NCI-H2171 treated with DMSO at 0.1 percent for 48 hours (cell line): ENCODE measurements at places on chromosomes 7 and 10.

GRCh38 chr10:32263300-32263699 lies 83.7 kb downstream of the EPC1 start:
- no peak for DNase-seq

GRCh38 chr10:5529702-5530411 lies 5.1 kb downstream of the CALML3 start:
- no peak for DNase-seq

DNA sequence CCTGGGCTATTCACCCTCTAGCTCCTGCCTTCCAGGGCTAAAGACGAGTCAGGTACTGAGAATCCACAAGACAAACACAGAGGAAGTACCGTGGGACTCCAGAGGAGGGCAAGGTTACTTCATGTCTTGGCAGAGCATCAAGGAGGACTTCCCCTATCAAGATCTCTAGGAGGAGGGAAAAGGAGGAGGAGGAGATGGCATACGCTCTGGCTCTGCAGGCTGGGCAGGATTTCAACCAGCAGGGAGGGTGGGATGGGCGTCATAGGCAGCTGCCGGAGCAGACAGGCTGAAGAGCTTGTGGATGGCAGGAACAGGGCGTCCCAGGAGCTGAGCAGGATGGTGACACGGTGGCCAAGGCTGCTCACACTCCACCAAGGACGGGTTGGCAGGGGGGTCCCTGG lies 21.3 kb downstream of the MDH2 start:
- DNase-seq: peak; percentile 45

DNA sequence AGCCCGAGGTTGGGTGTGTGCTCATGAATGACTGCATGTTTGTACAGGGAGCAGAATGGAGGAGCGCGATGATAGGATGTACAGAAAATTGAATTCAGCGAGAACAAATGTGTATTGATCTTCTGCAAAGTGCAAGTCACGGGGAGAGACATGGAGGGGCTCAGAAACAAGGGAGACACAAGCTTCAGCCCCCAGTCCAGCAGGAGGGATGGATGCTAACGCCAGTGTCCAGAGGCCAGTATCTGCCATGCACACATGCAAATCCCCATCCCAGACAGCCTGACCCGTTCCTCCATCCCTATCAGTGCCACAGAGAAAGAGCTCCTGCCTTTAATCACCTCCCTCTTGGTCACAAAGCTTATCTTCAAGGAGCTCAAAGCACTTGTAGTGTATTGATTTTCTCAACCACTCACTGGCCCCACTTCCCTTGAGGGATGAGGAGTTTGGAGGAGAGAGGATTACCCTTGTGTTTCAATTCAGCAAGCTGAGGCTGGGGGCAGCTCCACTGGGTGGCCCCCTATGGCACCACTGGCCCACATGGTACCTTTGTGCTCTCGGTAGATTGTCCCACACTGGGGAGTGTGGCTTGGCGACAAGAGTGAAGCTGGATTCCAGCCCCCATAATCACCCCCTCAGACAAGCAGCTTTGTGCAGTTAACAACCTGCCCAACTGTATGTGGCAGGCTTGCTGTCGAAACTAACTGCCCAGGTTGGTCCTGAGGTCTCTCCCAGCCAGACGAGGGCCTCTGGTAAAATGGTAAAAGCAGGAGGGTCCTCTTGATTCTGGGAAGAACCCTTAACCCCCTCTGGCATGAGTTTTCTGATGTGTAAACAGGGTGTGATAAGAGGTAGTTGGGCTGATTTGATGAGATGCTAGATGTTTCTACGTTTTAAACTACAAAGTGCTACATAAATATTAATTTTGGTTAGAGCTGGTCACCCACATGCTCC lies 151.6 kb upstream of the UNC5B start:
- DNase-seq: no peak

DNA sequence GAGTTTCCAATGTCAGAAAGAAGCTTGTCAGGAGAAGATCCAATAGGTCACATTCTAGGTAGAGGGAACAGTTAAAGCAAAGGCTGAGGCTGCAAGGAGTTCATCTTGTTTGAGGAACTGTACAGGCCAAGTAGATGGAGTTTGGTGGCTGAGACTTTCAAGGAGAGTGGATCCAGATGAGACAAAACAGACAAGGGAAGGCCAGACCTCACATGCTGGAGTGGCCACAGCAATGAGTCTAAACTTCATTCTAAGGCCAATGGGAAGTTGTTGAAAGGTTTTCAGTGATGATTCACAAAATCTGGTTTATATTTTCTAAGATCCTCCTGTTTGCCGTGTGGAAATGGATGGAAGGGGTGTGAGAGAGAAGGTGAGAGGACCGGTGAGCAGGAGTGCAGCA lies 40.0 kb downstream of the EPDR1 start:
- no peak for DNase-seq

GRCh38 chr10:99695761-99696160 lies 36.2 kb downstream of the COX15 start:
- no peak for DNase-seq

- no peak for DNase-seq
These were observed 155.7 kb downstream of the MGMT start for GRCh38 chr10:129622736-129623135.

DNA sequence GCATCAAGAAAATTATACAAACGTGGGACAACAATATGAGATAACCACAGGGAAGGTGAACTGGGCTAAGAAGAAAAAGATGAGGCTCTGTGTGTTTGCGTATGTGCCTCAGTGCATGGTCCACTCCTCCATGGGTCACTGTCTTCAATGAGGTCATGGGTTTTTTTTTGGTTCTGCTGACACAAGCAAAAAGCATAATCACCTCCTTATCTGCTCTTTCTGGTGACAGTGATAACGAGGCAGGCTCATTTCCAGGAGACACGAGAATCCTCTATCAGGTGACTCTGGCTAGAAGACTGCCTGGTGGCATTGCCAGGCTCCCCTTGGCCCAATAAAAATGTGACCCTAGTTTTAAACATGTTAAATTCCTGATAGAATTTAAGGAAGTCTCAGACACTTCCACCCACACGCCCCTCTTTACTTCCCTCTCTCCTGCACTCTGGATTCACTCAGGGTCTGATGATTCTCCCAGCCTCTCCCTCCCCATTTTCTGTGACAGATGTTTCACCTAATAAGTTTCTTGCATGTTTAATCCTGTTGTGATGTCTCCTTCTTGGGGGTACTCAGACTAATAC lies 35.3 kb upstream of the CDCA7L start:
- DNase-seq: no peak

DNA sequence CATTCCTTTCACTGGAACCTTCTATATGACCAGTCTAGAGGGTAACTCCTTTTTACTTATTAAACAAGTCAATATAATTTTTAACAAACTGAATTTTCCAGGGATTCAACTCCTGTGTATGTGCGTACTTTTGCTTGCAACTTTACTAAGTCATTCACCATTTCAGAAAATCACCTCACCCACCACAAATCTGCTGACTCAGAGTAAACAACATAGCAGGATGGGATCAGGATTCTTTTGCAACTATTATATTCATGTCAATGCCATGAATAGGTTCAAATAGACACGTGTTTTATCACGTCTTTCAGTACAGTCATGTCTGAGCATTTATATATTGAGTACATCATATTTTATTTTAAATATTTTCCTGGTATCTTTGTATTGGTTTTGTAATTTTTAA lies 14.5 kb downstream of the CTTNBP2 start:
- DNase-seq: no peak

DNA sequence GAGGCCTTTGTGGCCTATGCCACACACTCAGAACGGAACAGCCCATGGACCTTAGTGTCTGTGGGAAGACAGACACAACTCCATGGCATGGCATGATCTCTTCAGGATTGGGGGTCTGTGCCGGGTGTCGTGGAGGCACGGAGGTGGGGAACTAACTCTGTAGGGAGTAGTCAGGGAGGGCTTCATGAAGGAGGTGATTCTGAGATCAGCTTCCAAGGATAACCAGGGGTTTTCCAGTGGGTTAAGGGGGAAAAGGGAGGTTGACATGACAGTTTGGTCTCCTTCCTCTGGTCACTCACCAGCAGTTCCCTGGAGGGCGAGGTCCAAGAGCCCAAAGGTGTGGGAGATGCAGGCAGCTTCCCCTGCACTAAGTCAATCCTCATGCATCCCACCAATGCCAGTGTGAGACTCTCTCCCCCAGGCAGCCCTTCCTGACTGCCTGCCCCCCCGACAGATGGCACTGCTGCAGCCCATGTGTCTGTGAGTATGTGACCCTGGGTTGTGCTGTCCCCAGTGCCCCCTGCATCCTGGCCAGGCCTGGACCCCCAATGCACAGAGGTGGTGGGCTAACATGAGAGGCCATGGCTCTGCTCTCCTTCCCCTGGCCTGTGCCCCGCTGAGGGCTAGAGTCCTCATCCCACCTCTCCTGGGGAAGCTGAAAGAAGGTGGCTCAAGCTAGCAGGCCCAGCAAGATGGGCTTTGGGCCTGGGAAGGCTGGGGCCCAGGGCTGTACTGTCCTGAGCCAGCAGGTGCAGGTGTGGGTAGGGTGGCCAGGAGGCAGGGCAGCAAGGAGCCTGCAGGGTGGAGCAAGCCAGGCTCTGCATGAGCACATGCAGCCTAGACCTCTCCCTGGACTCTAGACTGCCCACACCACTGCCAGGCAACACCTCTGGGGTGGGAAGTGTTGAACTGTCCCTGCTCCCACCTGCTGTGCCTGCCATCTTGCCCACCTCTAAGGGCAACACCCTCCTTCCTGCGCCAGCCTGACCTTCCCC lies 39.7 kb downstream of the RASGEF1A start:
- no peak for DNase-seq

DNA sequence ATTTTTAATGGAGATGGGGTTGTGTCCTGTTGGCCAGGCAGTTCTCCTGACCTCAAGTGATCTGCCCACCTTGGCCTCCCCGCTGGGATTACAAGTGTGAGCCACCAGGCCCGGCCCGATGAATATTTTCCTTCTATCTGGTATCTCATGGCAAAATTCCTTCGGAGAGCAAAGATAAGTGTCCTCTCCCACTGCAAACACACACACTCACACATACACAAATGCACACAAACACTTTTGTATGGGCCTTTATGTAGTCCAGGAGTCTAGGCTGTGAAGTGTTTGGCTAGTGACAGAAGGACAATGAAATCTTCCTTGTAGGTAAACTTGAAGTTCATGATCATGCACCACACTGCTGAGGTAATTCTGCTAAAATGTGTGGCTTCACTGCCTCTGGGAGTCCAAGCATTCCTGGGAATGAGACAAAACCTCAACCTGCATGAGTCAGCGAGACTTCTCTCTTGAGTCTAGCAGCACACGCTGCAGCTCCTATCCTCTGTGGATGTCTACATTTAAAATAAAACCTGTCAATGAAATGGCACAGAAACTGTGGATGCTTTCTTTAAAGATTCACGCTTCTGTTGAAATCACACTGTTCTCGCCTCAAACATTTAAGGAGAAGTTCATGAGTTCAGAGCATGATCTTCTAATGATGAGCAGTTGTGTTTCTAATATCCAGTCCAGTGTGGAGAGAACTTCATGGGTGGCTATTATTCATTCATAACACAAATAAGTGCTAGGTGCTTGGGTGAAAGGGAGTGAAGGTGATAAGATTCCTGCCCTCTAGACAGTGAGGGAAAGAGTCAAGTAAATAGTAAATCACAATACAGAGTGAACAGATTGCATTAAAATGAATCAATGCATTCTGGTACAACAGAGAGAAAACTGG lies 96.5 kb downstream of the NRP1 start:
- DNase-seq: no peak

DNA sequence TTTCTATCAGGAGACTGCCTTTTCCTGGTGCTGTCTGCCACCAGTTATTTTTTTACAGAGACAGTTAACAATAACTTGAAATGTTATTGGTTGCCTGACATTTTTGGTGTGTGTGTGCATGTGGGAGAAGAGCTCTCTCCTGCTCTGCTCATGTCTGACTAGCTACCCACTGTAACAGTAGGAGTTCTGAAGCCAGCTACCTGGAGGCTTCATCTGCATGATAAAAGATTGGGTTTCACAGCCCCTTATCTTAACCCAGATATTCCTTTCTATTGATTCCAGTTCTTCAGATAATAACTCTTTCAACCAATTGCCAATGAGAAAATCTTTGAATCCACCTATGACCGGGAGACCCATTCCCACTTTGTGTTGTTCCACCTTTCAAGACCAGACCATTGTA lies 237.4 kb upstream of the PPP1R3A start:
- no peak for DNase-seq

GRCh38 chr7:85130702-85131101 lies 56.2 kb downstream of the SEMA3D start:
- DNase-seq: no peak

- DNase-seq: peak; percentile 37
These were observed 842 bp downstream of the ZNF22 start for GRCh38 chr10:45001381-45002148.

DNA sequence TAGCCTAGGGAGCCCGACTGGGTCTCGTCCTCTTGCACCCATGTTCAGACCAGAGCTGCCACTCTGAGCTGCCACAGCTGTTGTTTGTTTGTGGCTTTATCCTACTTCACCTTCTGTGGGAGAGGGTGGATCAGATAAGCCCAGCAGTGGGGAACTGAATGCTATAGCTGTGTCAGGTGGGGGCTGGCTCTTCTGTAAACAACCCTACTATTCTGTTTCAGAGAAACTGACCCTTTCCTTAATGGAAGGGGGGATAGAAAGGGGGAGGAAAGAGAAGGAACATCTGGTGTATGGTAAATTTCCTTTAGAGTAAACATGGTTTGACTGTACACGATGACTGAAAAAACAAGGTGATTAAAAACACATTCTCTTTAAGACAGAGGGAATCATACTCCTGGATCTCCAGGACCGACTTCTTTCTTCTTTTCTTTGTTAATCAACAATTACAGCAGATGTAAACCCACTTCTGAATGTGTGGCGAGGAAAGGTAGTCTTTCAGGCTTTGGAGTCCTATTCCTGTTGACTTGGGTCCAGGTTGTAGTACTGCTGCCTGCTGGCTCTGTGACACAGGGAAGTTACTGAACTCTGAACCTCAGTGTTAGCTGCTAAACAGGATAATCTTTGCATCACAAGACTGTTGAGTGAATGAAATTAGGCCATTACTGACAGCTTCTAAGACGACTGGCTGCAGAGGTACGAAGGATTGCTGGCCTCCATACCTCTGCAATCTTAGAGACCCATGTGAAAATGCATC lies 6.0 kb downstream of the PRXL2A start:
- peak; percentile 82 for DNase-seq

DNA sequence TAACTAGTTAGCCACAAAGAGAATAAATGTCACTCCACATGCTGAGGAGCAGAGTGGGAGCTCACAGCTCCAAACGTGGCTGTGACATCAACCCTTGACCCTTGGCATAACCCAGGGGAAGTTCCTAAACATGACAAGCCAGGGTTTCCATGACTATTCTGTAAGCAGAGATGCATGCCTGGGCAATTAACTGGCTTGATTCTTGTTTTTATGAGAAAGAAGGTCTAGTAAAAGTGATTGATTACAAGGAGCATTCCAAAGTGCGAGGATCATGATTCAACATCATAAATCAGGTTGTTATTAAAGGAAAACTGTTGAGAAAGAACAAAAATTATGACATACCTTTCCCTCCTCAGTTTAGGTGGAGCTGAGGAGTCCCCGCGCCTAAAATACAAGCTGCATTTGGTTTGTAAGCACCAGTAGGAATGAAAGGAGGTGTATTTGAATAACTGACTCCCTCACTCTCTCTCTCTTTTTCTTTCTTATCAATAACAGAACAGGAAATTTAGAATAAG lies 108.4 kb downstream of the SFMBT2 start:
- no peak for DNase-seq
